Uterus (tissue), 4 donors: ENCODE measurements at places on chromosomes 7 and 10. TPM values are rescaled to one million over a fixed set of nuclear protein-coding genes. Genes with fewer than 3 reads are reported as not detected.

The GIMAP5 gene
- total RNA-seq, result 22.6 TPM

The GPRIN2 gene
- 3.5 TPM for total RNA-seq

The PRKCQ gene
- total RNA-seq, result not detected

The DDC gene
- not detected for total RNA-seq

The DOCK1 gene
- 130 TPM for total RNA-seq

The GALNT11 gene
- 35.3 TPM for total RNA-seq

The RAMP3 gene
- total RNA-seq, result 11.9 TPM

The EPHA1 gene
- 1.9 TPM for total RNA-seq

The OR2A1 gene
- total RNA-seq, result not detected

The SYNPO2L gene
- 0.37 TPM for total RNA-seq

The RNF148 gene
- 3.4 TPM for total RNA-seq

The ACTA2 gene
- 4,453 TPM for total RNA-seq

The DHTKD1 gene
- total RNA-seq, result 27.5 TPM

The KCNIP2 gene
- total RNA-seq, result 0.29 TPM

The EPO gene
- total RNA-seq, result not detected

The ENTPD1 gene
- 42.4 TPM for total RNA-seq

The LOXL4 gene
- total RNA-seq, result 16.9 TPM

The ZNF365 gene
- total RNA-seq, result not detected

The AGAP9 gene
- 12.8 TPM for total RNA-seq

The CPA2 gene
- not detected for total RNA-seq

The PIP gene
- not detected for total RNA-seq

The KDM7A gene
- total RNA-seq, result 11.8 TPM
